ENCODE measurements at places on chromosomes 6 and 20. TPM values are rescaled to one million over a fixed set of nuclear protein-coding genes. Genes with fewer than 3 reads are reported as not detected.

Gene PACRG
- 10.7 TPM for total RNA-seq

Gene CAP2
- 143 TPM for total RNA-seq

Gene RIMS4
- total RNA-seq = 0.59 TPM

Gene PRDM13
- not detected for total RNA-seq

Gene SLC2A4RG
- total RNA-seq = 79.8 TPM

Gene RIPOR2
- 9.2 TPM for total RNA-seq

Gene HLA-DOB
- total RNA-seq = not detected

Gene EZR
- 114 TPM for total RNA-seq

Gene BMP5
- total RNA-seq = 1.9 TPM

Gene COL19A1
- total RNA-seq = 0.91 TPM

Gene CYP21A2
- 0.69 TPM for total RNA-seq

Gene PTPRT
- total RNA-seq = 0.74 TPM

Gene MUC22
- total RNA-seq = 0.18 TPM

Gene SLC13A3
- 0.39 TPM for total RNA-seq

Gene GNAS-AS1
- total RNA-seq = not detected

Gene MROH8
- total RNA-seq = 3.5 TPM

Gene IDH3B
- total RNA-seq = 143 TPM

Gene GMEB2
- total RNA-seq = 5.2 TPM

Gene C2
- 6.4 TPM for total RNA-seq

Gene TRERF1
- 4.5 TPM for total RNA-seq

- no peak for DNase-seq
Observed at GRCh38 chr20:10385850-10386544, 48.0 kb downstream of the MKKS start.

- DNase-seq = no peak
Observed at GRCh38 chr6:134287859-134288537, 29.9 kb downstream of the SGK1 start.

DNA sequence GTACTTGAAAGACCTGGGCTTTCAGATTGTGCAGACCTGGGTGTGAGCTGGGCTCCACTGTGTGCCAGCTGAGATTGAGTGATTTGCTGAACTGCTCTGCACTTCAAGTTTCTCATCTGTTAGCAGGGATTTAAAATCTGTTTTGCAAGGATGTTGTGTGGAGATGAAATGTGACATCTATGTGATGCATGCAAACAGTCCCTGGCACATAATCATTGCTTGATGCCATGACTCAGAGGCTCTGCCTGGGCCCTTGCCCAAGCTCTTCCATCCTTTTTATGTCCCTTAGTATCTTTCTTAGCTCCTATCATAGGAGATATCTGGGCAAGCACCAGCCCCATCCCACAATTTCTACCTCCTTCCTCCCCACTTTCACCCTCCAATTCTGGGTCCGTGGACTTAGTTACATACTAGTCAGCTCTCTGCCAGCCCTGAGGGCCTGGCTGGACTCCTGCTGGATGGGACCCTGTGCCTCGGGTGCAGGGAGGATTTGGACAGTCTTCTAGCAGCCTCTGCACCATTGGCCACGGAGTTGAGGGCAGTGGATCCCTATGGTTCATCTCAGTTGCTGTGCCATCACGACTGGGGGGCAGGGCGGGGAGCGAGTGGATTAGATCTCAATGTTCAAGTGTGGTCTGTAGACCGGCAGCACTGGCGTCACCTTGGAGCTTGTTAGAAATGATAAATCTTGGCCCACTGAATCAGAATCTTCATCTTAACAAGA is 103.6 kb downstream of the MAP3K7 start:
- no peak for DNase-seq

DNA sequence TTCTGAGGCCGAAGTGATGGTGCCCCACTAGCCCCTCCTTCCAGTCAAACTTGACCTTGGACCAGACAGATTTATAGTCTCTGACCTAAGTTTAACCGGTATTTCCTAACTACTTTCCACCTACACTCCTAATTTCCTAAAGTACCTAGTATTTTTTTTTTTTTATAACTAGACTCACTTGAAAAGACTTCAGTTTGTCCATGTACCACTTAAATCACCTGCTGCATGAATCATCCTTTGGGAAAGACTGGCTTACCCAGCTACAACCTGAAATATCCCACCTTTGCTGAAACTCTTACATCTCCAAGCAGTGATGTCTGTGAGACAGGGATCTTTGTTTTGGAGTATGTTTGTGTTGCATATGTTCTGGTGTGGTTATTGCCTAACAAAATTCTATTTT is 71.1 kb downstream of the ZDHHC14 start:
- no peak for DNase-seq

GRCh38 chr6:139050770-139051313 is 22.3 kb downstream of the ABRACL start:
- no peak for DNase-seq

DNA sequence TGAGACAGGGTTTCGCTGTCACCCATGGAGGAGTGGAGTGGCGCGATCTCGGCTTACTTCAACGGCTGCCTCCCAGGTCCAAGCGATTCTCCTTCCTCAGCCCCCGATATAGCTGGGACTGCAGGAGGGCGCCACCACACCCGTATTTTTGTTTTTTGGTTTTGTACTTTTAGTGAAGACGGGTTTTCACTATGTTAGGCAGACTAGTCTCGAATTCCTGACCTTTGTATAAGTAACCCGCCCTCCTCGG is 115.4 kb upstream of the BTN3A2 start:
- no peak for DNase-seq

DNA sequence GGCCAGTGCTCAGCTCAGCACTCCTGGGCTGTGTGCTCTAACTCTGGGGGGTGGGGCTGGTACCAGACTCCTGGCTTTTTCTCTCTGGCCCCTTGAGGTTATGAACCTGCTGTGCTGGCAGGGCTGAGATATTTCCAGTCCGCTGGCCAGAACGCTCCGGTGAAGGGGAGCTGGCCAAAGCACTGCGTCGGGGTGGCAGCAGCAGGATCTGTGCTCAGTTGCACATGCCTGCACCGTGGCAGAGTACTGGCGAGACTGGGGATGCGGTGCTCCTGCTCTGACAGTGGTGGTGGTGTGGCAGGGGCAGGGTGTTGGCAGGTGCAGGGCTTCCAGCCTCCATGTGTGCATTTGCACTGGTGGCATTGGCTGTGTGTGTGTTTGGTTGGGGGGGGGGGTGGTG is 374.4 kb downstream of the PHF3 start:
- no peak for DNase-seq

DNA sequence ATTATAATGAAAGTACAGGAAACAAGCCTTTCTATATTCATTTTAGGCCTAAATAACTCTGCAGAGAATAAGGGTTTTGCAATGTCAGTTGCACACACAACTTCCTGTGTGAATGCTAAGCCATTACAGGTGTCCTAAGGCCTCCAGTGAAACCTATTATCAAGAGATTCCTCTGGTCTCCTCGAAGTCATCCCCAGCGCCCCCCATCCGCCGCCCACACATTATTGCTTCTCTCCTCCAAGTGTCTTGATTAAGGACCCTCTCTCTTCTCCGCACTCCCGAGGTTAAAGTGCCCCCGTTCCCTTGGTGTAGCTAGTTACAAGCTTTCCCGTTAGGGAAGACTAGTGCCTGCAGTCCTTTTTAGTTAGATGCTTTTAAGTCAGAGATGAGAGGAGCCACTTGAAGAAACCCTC is 1.3 kb downstream of the HIVEP2 start:
- no peak for DNase-seq

GRCh38 chr20:59334651-59335300 is 34.4 kb downstream of the EDN3 start:
- DNase-seq = no peak

GRCh38 chr6:48765352-48765961 is 654.5 kb upstream of the PTCHD4 start:
- peak; percentile 6 for DNase-seq

DNA sequence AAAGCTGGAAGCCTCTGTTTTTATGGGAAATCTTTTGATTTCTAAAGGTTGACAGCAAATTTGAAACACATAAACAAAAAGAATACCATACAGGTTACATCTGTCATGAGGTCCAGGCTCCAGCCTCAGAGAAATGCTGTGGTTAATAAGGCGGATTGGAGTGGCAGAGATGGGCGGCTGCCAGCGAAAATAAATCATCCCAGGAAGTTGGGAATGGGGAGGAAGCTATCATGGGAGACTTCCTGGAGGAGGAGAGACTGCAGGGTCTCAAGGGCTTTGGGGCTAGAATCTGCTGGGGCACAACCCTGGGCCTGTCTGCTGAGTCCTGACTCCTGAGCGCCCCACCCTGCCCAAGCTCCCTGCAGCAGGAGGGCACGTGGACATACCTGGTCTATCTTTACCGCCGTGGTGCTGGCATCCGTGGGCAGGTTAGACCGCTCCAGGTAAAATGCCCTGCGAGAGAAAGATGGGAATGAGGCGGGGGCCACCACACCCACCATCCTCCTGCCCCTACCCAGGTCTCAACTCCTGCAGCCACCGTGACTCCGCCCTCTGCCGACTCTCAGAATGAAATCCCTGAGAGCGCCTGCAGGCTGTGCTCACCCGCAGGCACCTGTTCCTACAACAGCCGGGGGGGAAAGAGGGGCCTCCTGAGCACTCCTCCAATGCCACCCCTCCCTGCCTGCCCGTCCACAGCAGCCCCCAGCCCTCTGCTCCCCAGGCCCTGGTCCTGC is 197.3 kb downstream of the PREX1 start:
- no peak for DNase-seq

DNA sequence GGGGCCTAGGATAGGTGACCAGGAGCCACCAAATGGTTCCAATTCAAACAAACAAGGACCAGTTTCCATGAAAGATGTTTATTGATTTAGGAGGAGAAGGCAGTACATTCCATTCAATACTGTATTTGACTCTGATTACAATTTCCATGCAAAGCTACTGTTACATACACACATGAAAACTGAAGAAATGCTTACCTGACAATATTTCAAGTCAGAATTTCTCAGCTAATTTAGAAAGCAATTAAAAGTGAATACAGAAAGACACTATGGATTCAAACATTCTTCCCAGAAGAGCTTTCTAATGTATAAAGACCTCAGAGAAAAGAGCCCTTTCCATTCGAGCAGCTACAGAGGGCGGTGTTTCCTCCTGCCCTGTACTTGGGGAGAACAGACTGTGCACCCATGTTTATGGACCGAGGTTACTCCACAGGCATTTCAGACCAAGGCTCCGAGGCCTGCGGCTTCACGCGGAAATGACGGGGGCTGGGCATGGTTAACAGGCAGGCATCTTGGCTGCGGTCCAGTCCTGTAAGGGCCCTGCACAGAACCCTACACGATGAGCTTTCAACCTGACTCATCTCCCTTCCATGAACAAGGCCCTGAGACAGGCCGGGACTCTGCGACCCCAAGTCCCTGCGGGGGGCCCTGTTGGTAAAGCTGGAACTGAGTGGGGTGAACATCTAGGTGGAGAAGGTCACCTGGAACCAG is 25.7 kb upstream of the TCFL5 start:
- DNase-seq = peak; percentile 63

DNA sequence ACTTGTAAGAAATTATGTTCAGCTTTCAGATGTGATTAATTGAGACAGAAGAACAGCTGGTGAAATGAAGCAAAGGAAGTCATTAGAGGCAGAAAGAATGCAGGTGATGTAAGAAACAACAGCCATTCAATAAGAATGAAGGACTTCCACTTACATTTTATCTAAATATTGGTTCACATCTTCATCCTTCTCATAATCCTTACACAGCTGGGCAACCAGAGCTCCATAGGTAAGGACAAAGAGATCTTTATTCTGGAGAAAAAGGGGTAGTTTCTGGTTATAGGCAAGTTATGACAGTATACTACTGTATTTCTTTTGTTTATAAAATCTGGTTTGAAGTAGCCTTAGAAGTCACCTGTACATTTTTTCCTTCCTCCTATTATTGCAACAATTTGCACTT is 2.3 kb downstream of the TRAPPC3L start:
- no peak for DNase-seq

GRCh38 chr6:169096388-169096787 is 157.3 kb downstream of the THBS2 start:
- no peak for DNase-seq

- no peak for DNase-seq
Observed at GRCh38 chr6:126446248-126446647, 106.3 kb downstream of the CENPW start.

- no peak for DNase-seq
Observed at GRCh38 chr6:34867484-34867883, 20.4 kb downstream of the TAF11 start.

DNA sequence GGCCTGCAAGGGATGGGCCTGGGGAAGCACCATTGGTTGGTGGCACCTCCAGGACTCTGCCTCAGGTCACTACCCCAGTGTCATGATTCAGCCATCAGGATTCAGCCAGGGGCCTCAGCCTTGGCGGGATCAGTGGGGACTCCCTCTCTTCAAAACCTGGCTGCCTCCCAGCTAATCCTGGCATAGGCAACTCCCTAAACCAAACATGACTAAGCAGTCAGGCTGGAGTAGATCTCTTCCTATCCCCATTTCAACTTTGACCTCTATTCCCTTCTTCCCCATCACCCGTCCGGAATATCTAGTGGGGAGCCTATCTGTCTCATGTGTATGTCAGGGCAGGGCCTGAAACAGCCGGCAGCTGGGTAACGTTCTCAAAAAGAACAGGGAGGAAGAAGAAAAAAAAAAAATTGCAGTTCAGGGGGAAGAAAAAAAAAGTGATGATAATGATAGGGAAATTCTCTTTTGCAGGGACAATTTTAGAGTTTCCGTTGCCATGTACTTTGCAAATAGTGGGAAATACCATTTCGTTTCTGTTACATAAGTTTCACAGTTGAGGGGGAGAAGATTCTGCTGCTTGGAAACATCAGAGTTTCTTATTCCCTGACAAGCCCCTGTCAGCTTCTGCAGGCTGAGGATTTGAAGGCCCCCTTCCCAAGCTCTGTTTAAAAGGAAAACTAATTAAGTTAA is 4.1 kb upstream of the PREX1 start:
- DNase-seq = peak; percentile 57

GRCh38 chr6:296151-297122 is 4.2 kb downstream of the DUSP22 start:
- DNase-seq = peak; percentile 54

DNA sequence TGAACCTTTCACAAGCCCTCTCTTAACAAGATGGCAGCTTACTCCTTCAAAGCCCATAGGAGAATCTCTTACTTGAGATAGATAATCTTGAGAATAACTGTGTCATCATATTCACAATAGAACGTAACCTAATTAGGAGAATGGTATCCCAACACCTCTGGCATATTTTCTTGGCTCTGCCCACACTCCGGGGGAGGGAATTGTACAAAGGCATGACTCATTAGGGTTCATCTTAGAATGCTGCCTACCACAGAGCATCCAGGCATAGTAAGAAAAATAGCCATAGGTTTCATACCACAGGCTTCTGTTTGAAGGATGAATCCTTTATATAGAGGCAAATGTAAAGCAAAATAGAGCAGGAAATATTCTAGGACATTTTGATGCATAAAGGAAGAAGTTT is 1100.6 kb upstream of the CITED2 start:
- DNase-seq = no peak

DNA sequence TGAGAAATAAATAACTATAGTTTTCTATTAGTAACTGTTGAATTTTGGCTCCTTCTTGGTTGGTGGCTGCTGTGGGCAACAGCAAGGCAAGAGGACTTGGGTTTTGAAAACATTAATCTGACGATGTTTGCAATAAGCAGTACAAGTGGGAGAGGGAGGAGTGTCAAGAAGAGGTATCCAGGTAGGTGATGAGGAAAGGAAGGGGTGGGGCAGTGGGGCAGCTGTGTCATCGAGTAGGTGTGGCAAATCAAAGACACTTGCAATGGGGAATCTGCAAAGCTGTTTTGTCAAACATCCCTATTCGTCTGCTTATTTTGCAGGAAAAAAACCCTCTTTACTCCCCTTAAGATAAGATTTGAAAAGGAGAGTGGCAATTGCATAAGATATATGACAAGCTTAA is 171.9 kb upstream of the MAP3K7 start:
- no peak for DNase-seq
